ENCODE measurements at places on chromosomes 2 and 18.

DNA sequence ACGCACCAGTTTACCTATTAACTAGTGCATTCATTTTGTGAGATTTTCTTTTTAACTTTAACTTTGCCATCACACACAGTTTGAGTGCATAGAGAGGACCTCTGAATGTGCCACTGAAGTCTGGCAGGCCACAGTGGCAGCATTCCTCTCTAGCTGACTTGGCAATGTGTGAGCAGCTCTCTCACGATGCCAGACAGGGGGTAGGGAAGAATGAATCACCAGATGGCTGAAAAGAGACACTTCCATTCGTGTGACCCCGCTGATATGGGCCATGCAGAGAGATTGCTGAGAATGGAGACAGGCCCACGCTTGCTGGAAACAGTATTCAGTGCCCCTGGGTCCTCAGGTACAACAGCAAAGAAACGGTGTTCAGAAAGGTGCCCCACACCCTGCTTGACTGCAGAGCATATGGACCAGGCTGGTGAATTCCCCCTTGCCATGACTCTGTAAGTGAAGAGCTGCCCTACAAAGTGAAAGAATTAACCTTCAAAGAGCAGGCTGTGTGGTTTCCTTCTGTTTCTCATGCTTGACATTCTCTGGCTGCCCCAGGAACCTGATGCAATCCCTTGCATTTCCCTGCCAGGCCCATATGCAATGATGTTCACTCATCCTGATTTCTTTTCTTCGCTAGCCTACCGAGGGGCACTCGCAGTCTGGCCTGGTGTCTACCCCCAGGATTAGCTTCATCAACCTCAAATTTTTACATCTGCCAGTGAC lies 236.1 kb downstream of the CDH20 start:
- DNase-seq: peak; percentile 32

DNA sequence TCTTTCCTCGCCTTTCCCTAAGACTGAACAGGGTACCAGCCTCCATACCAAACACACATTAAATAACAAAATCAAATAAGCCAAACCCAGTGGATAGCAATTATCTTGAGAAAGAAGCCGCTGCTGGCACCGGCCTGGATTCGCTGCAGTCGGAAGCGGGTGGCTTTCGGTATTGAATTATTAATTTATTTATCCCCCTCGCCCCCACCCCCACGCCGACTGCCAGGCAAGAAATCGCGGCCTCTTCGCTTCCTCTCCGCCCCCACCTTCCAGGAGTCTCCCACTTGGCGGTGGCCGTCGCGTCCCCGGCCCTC lies 370 bp upstream of the ZNF804A start:
- no peak for DNase-seq

DNA sequence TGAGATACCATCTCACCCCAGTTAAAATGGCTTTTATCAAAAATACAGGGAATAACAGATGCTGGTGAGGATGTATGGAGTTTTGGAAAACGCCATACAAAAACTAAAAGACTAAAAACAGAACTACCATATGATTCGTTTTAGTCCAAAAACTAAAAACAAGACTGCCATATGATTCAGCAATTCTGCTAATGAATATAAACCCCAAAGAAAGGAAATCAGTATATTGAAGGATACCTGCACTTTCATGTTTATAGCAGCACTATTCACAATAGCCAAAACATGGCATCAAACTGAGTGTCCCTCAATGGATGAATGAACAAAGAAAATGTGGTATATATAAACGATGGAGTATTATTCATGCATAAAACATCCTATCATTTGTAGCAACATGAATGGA lies 224.4 kb upstream of the MC4R start:
- no peak for DNase-seq

DNA sequence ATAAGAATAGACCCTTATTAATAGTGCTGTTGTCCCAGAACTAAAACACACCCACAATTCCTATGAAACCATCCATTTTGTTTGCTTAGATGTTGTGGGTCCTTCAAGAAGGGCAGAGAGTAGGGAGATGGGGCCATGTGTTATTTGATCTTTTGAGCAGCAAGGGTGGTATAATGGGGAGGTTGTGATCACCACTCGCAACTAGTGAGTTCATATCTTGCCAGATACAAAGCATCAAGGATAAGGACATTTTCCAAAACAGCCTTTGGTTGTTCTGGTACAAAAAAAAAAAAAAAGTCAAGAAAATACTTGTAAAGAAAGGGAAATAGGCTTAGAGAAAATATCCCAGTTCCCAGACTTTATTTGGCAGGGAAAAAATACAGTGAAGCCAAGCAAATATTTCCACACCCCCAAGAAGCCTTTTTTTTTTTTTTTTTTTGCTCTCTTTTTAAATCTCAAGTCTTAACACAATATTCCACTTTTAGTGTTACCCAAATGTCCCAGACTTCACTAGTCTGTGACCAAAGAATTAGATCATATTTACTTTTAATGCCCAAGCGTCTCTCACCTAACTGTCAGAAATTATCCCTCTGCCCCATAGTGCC lies 54.1 kb downstream of the ANTXR1 start:
- no peak for DNase-seq

- no peak for DNase-seq
Observed at GRCh38 chr2:220335591-220335915, 708.1 kb downstream of the SLC4A3 start.

All from DND-41 (cell line).